ENCODE measurements at places on chromosomes 5 and 9.

DNA sequence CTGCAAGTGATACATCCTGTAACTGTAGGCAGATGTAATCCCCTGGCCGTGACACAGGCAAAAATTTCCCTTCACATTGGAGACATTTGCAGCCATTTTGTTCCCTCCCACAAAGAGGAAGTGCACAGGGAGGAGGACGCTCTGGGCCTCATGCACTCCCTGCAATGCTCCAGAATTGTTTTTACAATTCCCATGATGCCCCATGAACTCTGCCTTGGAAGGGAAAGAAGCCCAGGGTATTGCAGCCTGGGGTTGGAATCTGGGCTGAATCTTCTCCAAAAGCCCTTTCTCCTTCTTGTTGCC is 491.7 kb downstream of the CCDC171 start:
- no peak for DNase-seq

DNA sequence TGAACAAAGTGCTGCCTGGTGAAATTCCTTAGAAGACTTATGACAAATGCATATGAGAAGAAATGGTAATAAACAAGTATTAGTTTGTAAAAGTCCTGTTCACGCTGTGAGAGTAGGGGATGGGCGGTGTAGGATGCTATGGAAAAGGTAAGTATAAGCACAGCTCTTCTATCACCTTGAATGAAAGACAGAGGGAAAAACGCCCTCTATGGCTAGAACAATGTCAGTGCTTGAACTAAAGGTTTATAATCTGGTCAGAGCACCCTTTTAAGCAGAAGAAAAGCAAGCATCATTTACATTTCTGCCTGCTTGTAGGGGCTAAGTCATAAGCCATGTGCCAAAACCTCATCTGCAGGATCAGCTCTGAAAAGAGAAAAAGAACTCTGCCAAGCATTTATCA is 115.2 kb downstream of the LHFPL2 start:
- DNase-seq = no peak

GRCh38 chr5:141485321-141486055 is 658 bp downstream of the PCDHGC4 start:
- DNase-seq = no peak

DNA sequence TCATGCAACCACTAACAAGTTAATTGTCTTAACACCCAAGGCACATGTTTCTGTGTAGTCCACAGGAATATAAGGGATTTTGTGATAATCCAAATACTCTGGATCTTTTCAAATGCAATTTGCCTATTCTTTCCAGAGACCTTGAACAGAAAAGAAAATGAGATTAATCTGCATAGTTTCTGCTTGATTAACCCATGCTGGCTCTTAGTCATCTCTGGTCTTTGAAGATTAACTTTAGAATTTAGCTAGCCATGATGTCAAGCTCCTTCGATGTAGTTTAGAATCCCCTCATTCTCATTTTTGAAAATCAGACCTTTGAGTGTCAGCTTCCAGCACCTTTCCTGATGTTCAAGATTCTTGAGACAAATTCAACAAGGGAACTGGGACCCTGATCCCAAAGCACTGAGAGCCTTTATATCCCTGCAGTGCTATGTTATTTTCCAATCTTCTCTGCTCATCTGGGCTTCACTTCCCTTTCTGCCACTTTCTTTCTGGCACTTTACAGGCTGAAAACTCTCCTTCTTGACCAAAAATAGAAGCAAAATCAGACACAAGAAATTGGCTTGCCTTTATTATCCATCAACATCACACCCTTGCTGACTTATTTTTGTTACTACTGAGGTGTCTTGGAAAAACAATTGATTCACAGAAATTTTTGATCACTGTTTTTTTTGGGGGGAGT is 155.5 kb downstream of the PALM2AKAP2 start:
- no peak for DNase-seq

GRCh38 chr9:111621895-111622480 is 9.1 kb upstream of the DNAJC25 start:
- DNase-seq = peak; percentile 57

- DNase-seq = peak; percentile 72
Observed at GRCh38 chr5:179269781-179270543, 75.3 kb downstream of the ADAMTS2 start.

- DNase-seq = no peak
Observed at GRCh38 chr5:57666582-57666981, 184.0 kb upstream of the ACTBL2 start.

- no peak for DNase-seq
Observed at GRCh38 chr9:132144708-132145365, 17.0 kb upstream of the NTNG2 start.

GRCh38 chr5:172443441-172444109 is 10.8 kb downstream of the SH3PXD2B start:
- DNase-seq = peak; percentile 98

DNA sequence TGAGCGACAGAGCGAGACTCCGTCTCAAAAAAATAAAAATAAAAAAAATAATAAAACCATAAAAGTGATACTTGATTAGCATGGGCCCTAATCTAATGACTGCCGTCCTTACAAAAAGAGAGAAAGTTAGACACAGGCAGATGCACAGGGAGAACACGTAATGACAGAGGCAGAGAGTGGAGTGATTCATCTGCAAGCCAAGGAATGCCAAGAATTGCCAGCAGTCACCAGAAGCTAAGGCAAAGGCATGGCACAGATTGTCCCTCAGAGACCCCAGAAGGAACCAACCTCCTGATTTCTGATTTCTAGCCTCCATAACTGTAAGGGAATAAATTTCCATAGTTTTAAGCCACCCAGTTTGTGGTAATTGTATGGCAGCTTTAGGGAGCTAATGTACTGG is 79.6 kb upstream of the FREM1 start:
- DNase-seq = peak; percentile 40

DNA sequence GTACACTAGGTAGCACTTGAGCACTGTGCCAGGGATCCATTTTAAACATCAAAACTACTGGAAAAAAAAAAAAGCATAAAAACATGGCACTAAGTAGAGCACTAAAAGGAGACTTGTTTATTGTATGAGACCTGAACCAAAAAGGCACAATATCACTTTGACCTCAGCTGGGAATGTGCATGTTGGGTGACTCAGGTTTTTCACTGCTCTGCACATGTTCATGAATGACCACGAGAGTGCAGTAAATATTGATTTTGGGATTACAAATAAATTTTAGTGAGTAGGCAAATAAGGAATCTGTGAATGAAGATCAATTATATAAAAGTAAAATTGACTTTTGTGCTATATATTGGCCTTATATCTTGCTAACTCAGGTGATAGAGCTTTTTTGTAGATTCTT is 11.8 kb downstream of the RMI1 start:
- DNase-seq = no peak

- no peak for DNase-seq
Observed at GRCh38 chr9:15570769-15571168, 17.9 kb downstream of the CCDC171 start.

GRCh38 chr9:75788006-75788634 is 102.4 kb upstream of the PCSK5 start:
- no peak for DNase-seq

DNA sequence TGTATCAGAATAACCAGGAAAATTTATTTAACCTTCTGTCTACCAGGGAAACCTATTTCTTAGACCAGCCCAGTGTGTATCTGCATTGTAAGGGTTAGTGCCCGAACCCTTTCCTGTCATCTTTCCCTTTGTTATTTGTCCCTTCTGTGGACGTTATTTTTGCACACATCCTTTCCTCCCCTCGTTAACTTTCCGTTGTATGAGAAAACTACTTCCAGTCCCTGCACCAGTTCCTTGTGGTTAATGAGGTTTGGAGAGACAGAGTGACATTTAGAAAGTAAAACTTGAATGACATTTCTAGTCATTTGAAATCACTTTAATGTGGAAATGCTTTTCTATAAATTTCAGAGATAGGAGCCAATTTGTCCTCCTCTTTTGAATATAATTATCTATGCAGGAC is 4.3 kb upstream of the IFNB1 start:
- DNase-seq = no peak

DNA sequence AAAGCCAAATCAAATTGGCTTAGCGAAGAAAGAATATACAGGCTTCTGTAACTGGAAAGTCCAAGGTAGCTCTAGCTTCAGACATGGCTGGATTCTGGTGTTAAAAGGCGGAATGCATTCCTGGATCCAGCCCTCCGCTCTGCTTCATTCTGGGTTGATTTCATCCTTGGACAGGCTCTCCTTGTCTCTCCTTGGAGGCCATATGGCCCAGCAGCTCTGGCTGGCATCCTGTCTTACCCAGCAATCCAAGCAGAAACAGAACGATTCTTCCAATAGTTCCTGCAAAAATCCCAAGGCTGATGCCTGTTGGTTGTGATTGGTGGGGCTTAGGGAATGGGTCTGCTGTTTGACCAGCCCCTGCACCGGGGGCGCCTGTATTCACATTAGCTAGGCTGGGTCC is 37.0 kb upstream of the SAP30L start:
- DNase-seq = no peak

- DNase-seq = no peak
Observed at GRCh38 chr9:34140853-34141252, 14.4 kb upstream of the DCAF12 start.

DNA sequence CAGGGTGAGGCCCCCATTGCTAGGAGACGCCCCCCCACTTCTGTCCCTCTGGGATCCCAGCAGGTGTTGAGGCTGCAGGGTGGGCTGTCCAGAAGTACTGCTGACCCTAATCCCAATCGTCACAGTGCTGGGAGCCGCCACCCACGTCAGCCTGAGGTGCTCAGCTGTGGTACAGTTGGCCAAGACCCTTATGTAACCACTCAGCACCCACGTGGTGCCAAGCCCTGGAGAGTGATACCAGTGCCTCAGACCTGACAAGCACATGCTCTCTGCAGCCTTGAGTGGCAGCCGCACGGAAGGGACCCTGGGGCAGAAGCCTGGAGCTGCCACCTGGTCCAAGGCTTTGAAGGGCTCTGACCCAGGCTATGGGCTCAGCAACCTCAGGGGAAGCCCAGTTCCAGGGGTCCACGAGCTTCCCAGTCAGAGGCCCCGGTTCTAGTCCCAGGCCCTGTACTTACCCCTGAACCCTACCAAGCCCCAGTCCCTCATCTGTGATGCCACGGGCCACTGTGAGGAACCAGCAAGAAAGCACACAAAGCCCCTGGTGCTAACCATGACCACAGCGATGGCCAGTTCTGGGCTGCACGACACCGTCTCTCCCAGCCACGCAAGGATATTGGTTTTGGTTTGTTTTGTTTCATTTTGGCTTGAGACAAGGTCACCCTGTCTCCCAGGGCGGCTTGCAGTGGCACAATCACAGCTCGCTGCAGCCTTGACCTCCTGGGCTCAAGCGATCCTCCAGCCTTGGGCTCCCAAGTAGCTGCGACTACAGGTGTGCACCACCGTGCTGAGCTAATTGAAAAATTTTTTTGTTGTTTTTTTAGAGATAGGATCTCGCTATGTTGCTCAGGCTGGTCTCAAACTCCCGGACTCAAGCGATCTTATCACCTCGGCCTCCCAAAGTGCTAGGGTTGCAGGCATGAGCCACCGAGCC is 50.7 kb downstream of the DBH start:
- DNase-seq = no peak

DNA sequence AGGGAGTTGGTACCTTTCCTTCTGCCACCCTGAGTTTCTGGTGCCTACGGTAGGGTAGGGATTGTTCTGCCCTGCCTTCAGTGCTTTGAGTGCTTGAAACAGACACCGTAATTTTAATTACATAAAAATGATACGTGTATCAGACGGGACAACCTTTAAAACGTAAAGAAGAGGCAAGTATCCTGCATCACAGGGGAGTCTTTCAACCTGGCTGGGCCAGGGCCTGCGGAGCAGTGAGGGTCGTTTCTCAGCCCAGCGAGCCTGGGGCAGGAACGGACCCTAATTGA is 483 bp upstream of the DAB2IP start:
- no peak for DNase-seq

DNA sequence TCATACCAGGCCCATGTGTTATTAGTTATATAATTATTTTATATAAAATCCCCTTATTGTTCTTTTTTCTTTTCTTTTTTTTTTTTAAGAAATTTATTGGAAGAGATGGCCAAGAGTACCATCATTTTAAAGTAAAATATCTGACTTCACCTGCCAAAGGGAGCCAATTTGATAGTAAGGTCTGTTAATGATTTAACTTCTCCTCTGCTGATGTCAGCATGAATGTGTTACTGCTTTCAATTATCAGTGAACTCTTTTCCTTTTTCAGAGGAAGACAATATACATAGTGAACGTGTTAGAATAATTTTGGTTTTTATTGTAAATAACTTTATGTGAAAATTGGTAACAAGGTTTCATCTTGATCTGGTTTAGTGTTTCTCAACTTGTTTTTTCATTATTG is 409.6 kb downstream of the SH3GL2 start:
- DNase-seq = no peak

All from AG10803 (cell line).